Lower lobe of right lung (tissue), 2 donors: ENCODE measurements at places on chromosomes 3 and 15. TPM values are rescaled to one million over a fixed set of nuclear protein-coding genes. Genes with fewer than 3 reads are reported as not detected.
A peak's percentile ranks its signal among the peaks of the same experiment; 100 is the strongest.

DNA sequence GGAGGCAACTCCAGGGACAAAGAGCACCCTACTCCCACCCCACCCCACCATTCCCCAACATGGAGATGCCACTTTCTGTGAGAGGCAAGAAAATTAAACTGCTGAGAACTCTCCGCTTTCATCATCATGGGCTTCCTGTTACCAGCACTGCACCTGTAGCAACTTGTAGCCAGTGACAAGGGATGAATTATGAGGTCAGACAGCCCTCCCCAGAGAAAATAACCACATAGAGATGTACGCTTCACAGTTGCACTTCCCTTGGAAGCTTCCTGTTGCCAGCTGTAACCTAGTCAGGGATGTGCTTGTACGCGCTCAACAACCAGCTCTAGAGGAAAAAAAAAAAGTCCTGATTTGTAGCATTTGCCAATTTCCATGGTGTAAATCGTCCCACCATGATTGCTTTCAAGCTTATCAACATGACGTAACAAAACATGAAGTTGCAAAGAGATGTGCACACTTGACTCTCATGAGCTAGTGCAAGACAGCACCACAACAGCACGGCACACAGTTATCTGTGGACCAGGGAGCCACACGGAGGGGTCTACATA, 145.4 kb downstream of the RAB11A start:
- DNase-seq, result no peak

DNA sequence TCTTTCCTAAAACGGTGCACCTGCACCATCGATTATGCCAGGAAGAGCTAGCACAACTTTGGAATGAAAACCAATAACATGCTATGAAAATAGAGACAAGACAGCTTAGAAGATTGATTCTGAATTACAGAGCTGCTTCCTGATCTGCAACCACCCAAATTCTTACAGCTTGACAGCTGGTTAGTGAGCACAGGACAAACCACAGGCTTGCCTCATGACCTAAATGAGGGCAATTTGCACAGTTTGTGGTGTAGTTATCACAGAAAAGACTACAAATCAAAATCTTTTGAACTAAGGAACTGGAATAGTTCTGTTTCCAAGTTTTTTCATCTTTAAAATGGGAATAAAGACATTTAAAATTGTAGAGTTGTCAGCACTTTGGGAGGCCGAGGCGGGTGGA, 533.5 kb downstream of the NAALADL2 start:
- DNase-seq, result no peak

GRCh38 chr3:189962466-189962865, 158.2 kb downstream of the P3H2 start:
- DNase-seq, result no peak

- no peak for DNase-seq
These were observed 46.8 kb downstream of the NME9 start for GRCh38 chr3:138282836-138283235.

DNA sequence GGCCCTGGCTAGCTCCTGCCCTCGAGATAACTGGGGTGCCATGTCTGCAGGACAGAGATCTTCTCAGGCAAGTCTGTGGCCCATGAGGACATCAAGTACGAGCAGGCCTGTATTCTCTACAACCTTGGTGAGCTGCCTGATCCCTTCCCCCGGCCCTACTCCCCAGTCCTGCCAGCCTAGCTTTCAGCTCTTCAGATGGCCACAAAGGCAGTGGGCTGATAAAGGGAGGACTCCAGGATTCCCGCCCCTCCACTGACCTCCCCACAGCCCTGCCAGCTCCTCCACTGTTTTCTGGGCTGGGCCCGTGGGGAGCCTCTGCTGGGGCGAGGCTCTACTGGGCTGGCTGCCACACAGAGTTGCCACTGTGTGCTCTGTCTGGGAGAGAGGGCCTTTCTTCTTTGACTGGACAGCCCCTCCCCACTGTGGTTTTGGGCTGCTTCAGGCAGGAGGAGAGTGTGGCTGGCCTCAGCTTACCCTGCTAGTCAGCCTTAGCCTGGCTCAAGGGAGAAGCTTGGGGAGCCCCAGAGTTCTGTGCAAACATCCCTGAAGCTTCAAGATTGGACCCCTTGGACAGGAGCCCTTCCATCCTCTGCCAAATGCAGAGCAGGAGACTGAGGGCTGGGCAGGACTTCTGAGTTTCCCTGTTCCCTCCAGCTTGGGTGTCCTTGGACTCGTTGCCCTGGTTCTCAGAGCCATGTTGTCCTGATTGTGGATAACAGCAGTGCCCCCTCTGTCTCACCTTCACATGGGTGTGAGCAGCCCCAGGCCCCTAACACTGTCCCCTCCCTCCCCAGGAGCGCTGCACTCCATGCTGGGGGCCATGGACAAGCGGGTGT, 24.4 kb downstream of the PTPN23 start:
- DNase-seq, result no peak

GRCh38 chr3:131544557-131544956, 41.8 kb upstream of the MRPL3 start:
- DNase-seq, result no peak

DNA sequence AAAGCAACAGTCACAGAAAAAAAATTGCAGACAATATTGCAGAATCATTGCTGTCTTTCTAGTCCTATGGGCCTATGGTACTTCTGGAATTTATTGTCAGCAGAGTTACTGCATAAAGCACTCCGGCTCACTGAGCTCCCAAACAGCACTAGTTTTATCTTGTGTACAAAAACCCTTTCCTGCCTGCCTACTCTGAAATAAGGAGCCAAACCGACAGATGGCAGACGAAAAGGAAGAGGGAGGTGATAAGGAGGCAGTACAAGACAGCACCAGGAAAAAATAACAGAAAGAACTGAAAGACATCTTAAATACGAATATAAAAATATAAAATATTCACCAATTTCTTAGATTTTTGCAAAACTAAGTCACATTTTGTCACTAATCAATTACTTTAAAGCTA, 15.6 kb downstream of the HERC1 start:
- no peak for DNase-seq

DNA sequence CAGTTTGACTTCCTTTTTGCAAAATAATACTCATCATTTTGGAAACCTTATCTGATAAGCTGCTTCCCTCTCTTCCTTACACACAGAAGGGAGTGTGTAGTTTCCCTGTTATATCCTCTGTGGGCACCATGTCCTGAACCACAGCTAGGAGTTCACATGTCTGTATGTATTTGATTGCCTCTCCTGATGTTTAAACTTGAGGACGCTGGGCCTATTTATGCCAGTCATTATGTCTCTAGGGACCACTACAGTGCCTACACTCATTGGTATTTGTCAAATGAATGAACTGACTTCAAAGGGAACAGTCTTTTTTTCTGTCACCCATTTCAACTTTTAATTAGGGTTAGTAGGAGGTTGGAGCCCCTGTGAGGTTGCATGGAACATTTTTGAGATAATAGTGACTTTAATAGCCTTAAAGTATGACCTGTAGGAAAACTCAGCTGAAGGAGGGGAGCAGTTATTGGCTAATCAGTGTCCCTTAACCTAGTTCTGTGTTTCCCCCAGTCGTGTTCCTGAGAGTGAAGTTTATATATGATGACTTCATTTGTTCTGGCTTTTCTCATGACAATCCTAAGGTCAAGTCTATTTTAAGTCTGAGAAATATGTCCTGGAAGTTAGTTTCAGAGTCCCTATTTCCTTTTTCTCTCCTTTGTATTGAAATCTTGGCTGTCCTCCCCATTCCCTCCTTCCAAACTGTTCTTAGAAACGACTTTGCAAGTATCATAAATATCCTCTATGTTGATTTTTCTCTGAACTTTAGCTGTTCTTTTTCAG, 28.9 kb downstream of the PDE8A start:
- no peak for DNase-seq

GRCh38 chr15:52716536-52716935, 37.3 kb upstream of the ATOSA start:
- no peak for DNase-seq

DNA sequence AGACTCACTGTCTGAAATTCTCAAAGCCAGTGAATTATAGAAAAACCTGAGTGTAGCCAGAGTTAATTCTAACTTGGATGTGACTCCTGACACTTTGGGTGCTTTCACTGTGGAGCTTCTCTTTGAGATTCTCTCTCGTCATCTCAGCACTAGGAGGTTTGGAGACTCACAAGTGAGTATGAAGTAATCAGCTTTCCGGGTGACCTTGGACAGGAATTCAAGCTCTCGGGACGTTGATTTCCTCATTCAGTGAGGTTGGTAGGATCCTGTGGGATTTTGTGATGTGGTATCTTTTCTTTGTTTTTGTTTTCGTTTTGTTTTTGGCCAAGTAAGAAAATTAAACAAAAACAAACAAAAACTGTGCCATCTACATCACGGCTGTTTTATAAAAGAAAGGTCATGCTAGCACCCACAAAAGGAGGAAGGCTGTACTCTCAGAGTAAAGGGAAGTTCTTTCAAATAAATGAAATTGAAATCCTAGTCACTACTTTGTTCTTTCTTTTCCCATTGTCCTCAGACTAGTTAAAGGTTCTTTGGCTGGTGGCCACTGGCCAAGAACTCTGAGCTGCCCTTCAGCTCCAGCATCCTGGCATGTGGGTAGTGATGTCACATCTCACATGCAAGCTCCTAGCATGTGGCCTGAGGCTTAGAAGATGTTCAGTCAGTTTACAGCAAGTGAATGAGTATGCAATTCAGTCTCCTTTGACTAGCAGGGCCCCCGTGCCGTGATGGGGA, 263.3 kb upstream of the TPM1 start:
- DNase-seq, result no peak

DNA sequence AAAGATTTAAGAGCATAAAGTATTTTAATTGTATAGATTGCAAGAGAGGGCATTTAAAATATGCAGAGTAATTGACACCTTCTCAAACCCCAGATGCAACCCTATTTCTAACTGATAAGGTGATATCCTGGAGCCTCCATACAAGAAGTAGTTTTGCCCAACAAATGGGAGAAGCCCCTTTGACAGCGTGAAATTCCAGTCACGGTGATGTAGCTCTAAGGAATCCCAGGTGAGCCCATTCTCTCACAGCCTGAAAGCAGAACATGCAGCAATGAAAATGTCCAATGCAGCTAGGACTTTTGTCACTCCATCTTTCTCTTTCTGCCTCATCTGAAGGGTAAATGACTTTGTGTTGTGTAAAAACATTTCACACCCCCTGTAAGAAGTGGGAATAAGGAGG, 96.4 kb downstream of the TMEM212 start:
- DNase-seq, result no peak

GRCh38 chr3:45659661-45660566, 29.3 kb upstream of the SACM1L start:
- peak; percentile 76 for DNase-seq

DNA sequence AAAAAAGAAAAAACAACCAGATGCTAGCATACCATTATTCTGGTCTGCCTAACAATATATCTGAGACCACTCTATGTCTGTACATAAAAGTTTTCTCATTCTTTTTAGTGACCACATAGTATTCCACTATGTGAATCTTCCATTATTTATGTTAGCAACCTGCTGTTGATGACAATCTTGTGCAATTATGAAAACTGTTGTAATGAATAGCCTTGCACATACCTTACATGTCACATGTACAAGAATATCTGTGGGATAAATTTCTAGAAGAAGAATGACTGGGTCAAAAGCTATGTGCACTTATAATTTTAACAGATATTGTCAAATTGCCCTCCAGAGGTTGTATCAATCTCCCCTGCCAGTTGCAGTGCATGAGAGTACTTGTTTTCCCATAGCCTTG, 62.5 kb downstream of the ARHGAP31 start:
- no peak for DNase-seq

DNA sequence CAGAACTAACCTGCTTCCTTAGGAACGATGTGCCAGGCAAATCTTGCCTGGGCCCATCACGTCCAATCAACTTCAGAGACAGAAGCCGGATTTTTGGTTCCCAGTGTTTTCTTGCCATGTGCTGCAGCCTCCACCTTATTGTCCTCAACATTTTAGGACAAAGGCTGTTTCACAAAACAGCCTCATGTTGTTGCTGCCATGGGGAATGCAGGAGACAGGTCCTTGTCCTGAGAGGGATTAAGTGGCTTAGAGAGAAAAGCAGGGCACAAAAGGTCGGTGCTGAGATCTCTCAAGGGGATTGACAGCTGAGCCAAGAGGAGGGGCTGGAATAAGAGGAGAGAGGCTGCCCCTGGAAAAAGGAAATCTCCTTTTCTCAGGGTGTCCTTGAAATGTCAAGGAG, 11.3 kb upstream of the NMNAT3 start:
- DNase-seq, result no peak

GRCh38 chr3:126508564-126508964, 9.0 kb downstream of the UROC1 start:
- DNase-seq, result peak; percentile 43

DNA sequence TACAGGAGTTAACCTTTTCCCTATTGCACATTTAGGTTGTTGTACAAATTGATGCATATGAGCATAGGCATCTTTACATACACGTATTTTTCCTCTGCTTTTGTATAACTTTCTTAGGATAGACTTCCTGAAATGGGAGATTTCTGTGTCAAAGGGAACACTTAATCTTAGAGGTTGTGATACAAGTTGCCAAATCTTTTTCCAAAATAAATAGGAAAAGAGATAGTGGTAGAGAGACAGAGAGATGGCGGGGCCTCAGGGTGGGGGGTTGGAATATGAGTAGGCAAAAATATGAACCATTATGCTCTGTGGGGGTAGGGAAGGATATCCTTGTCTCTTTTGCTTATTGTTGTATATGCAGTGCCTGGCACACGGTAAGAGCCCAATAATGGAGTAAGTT, 70.7 kb upstream of the UBE2E1 start:
- no peak for DNase-seq

GRCh38 chr3:105351821-105352220, 14.9 kb upstream of the ALCAM start:
- DNase-seq, result no peak

- no peak for DNase-seq
These were observed 8.9 kb upstream of the CMTM8 start for GRCh38 chr3:32229565-32229964.

- peak; percentile 66 for DNase-seq
These were observed 193.5 kb downstream of the FOXP1 start for GRCh38 chr3:71389911-71390573.

PPM1L gene
- total RNA-seq, result 14.9 TPM

ZDHHC23 gene
- total RNA-seq, result 9.7 TPM

IMPG2 gene
- total RNA-seq, result 0.21 TPM

CHRM5 gene
- not detected for total RNA-seq

ULK4 gene
- 11.4 TPM for total RNA-seq

CNTN3 gene
- total RNA-seq, result 1.9 TPM

ZKSCAN7 gene
- 3.9 TPM for total RNA-seq

LMAN1L gene
- not detected for total RNA-seq

MRPL3 gene
- 48.4 TPM for total RNA-seq

GOLGA6L10 gene
- total RNA-seq, result 0.41 TPM

IGF2BP2 gene
- 19.4 TPM for total RNA-seq

TMC3 gene
- not detected for total RNA-seq

SLC27A2 gene
- 2.9 TPM for total RNA-seq
